Spleen (tissue), 13 donors: ENCODE measurements at places on chromosomes 3 and 15. TPM values are rescaled to one million over a fixed set of nuclear protein-coding genes. Genes with fewer than 3 reads are reported as not detected.

Gene NDN
- 10.4 TPM for polyA plus RNA-seq

Gene CDC25A
- 0.65 TPM for polyA plus RNA-seq

Gene GOLGA8G
- polyA plus RNA-seq, result not detected

Gene CACNA2D3
- polyA plus RNA-seq, result 0.83 TPM

Gene ZDHHC19
- 6.2 TPM for polyA plus RNA-seq

Gene RHOV
- polyA plus RNA-seq, result 0.19 TPM

Gene SLC35A5
- polyA plus RNA-seq, result 8.2 TPM
